Dermis blood vessel endothelial cell (primary cell): ENCODE measurements at places on chromosomes 4 and X. TPM values are rescaled to one million over a fixed set of nuclear protein-coding genes. Genes with fewer than 3 reads are reported as not detected.

Gene CTAG1B
- total RNA-seq = not detected in 2 replicates

DNA sequence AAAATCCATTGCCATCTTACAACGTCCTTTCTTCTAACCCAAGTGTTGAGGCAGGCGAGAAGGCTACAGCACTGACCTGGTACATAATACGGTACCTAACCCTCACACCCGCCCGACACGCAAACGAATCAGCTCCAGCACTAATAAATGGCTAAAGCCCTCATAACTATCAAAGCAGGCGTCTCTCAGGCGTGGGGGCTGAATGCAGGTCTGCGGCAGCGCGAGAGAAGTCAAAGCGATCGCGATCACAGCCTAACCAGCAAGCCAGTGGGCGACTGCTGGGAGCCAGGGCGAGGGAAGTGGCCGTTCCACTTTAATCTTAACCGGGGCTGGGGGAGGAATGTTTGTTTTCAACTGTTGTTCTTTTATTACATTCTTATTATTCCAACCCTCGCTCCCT is 1.5 kb downstream of the CDX4 start:
- DNase-seq = no peak

DNA sequence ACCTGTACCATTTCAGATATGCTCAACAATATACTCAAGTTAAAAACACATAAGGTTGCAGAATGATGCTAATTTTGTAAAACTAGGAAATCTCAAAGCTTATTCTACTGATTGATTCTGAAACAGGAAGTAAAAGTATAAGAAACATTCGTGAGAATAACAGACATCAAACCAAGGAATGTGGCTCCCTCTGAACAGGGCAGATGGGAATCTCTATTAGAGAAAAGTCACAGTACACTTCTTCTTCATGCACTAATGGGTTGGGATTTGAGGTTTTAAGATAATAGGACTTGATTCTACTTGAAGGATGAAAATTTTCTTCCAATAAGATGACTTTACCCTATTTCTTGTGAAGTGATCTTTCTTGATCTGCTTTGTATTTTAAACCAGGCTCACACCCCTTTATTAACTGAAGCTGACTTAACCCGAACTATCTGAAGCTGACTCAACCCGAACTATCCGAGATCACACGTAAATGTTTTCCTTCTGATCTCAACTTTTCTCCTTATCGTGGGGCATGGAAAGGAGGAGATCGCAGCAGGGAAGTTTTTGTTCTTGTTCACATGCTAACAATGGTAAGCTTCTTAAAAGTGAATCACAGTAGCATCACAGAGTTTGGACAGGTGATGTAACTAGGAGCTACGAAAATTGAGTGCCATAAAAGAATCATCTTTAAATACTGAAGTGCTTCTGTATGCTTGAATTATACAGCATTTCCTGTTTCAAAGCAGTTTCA is 363.1 kb upstream of the ZFP42 start:
- no peak for DNase-seq

Gene LYAR
- 18.2 and 18.9 TPM in 2 replicates for total RNA-seq

- no peak for DNase-seq
Observed at GRCh38 chr4:66373268-66373667, 703.0 kb upstream of the EPHA5 start.

DNA sequence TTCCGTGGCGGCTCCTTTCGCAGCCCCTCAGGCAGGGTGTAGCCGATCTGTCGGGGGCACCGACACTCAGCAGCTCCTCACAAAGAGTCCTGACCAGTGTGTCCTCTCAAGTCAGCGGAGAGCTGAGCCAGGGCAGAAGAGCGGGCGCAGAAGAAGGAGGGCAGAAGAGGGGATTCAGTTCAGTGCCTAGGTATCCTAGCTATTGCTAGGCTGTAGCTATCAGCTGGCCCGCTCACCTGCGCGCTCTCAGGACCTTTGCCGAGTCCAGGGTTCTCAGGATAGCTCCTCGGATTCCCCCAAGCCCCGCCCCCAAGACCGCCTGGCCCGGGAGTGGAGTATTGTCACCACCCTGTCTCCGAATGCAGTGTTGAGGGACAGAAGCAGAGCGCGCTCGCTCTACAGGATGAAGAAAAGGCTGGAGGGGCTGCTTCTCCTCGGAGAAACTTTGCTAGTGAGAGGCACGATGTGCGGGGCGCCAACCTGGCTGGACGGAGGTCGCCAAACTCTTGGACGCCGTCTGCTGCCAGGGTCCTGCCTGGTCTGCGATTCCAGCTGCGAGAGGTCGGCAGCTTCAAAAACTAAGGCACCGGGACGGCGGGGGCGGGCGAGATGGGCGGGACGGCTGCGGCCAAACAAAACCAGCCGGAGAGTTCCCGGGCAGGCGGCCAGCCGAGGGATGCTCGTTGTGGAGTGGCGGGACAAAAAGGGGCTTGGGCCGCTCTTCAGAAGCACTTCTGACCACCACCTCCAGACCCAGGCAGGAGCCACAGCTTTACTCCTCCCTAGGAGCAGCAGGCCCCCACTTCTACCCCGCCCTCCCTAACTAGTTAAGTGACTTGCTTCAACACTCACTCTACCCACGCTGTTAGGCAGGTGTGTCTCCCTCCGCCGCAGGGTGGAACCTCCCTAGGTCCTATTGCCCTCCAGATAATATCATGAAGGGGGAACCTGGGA is at the start of gene XKRX:
Gene XKRX, minus strand, starts transcription at position 258 of the 954 bp plus-strand sequence. CDS start 613 bp downstream, outside the sequence.
- peak; percentile 41 for DNase-seq

Gene SEPTIN11
- 160 and 179 TPM in 2 replicates for total RNA-seq

DNA sequence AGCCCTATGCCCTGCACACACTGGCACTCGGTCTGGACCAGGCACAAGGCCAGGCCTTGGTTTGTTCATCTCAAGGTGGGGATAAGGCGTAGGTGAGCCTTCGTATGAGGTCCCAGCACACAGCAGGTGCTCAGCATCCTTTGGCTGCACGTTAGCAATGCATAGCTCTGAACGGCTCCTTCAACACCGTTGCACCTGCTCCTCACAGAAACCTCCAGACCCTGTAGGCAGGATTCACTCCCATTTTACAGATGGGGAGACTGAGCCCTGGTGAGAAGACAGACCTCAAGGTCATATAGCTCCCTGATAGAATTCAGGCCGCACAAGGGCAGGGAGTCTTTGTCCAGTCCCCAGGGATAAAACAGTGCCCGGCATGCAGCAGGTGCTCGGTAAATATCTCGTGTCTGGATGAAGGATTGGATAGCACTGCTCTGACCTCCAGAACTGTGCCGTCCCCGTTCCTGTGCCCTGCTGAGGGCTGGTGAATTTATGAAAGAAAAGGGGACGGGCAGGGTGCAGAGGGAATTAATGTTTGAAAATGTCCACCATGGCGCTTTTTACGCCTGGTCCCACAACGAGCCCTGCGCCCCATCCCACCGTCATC is 2.4 kb downstream of the PPP2R2C start:
- no peak for DNase-seq

- peak; percentile 7 for DNase-seq
Observed at GRCh38 chr4:15809058-15809457, 30.9 kb downstream of the CD38 start.

Gene RBMX2
- total RNA-seq = 22.1 and 23.9 TPM in 2 replicates

GRCh38 chr4:123568936-123569335 is 172.3 kb downstream of the SPRY1 start:
- DNase-seq = peak; percentile 25

Gene RPS3A
- total RNA-seq = 1,744 and 3,064 TPM in 2 replicates

GRCh38 chr4:112664611-112665010 is 27.7 kb downstream of the LARP7 start:
- DNase-seq = no peak

DNA sequence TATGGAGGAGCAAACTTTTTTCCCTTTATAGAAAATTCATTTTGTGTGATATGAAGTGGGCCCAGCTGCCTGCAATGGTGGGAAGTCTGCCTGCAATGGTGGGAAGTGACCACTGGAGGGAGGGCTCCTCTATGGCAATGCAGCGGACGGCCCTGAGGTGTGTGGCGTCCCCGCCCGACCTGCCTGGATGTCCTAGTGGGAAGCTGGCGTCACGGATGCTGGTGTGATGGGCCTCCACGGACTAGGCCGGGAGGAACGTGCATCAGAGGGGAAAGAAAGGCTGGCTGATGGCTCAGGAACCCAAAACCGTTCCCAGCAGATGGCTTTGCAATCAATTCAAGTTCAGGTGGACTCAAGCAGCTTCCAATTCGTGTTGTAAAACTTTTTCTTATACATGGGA is 177.9 kb downstream of the AFAP1 start:
- DNase-seq = peak; percentile 85

DNA sequence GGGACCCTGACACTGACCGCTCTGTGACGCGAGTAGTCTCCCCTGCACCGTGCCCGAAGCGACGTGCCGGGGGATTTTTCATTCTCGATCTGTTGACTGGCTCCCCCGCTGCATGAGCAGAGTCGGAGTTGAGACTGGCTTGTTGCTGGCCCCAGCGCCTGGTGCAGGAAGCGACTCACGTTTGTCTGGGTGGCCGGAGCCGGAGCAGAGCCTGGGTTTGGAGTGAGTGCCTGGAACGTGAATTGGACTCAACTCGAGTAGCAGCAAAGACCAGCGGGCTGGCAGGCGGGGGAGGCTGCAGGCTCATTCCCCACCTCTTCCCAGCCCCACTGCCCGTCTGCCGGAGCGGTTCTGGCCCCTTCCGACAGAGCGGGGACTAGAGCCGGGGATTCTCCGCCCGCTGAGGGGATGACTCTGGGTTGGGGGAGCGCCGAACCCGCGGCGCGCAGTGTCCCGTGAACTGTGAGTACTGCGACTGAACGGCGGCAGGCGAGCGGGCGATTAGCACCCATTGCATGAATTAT is 554 bp downstream of the PCDH7 start:
- DNase-seq = peak; percentile 18

GRCh38 chr4:41644915-41645295 is 103.6 kb downstream of the PHOX2B start:
- DNase-seq = no peak

DNA sequence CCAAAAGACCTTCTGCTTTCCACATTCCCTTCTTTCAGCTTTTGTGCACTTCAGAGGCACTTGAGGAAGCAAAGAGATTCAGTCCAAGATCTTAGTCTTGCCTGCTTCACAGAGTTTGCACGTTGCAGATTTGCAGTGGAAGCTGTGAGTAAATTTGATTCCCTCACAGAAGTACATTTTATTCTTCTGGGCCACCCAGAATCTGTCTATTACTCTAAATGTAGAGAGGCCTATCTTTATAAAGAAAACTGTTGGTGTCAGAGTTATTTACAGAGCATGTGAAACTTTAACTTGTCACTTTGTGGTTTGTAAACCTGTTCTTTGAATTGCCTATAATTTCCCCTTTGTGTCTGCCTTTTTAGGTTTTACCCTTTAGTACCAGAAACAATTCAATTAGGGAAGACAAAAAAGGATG is 15.5 kb downstream of the SPRY1 start:
- DNase-seq = no peak

- DNase-seq = peak; percentile 72
Observed at GRCh38 chrX:134484039-134484438, 24.1 kb downstream of the HPRT1 start.

DNA sequence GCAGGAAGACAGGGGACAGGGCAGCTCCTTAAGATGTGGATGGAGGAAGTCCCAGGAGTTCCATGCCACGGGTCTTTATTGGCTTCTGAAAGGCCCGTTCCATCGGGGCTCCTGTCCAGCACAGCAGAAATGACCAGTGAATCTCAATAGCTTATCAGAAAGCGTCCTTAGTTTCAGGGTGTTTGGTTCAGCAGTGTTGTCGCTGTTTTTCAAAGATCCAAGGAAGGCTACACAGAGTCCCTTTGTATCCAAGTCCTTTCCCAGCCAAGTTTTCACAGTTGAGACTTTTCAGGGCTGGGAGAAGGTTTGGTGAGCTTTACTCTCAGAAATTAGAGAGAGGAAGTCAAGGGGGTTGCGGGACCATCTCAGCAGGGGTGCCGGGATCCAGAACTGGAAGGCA is 5.0 kb upstream of the ZCCHC4 start:
- DNase-seq = no peak

Gene HERC6
- total RNA-seq = 7.8 and 11.5 TPM in 2 replicates

DNA sequence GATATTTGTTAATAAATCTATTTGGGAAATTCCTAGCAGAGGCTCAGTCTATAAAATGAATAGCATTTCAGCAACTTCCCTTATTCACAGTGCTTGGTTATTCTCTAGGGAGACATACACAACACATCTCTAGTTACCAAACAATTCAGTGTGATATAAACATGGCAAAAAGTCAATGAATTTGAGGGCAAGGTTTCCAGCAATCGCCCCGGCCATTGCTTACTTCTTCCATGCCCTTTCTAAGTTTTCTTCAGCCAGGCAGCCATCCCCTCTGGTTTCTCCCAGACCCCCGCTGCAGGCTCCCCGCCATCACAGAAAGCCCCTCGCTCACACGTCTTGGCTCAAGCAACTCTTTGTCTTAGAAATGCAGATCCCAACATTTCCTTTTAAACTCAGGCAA is 4.4 kb downstream of the TLR7 start:
- DNase-seq = no peak

GRCh38 chr4:99352602-99353537 is at the start of gene ADH1C:
ADH1C (minus strand) TSS chr4:99352746; CDS start chr4:99352675, 71 bp downstream.
- DNase-seq = no peak

DNA sequence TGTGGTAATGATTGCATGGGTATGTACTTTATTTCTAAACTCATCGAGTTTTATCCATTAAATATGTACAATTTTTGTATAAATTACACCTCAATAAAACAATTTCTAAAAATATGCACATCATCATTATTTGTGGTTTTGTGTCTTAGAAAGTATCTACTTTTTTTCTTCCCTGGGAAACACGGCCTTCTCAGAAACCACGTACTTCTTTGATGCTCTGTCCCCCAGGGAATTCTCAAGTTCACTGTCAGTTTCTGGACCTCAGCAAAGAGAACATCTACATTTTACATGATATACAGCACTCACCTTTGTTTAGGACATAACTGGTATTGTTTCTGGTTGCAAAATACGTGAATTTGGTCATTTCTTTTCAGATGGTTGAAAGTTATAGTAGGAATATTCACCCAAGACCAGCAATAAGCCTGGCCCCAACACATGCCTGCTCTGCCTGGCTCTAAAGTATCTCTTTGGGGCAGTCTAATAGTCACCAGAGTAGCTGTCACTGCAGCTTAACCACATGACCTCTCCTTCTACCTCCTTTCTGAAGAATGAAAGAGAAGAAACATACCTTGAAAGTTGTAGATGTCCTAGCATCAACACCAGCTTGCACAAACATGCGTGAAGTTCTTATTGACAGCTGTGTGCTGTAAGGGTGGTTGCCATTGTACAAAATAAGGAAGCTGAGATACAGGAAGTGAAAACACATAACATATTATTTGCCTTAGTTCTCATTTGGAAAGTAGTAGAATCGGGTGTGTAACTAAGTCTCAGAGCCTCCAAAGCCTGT is 48.4 kb upstream of the SPANXN4 start:
- no peak for DNase-seq
